ENCODE measurements at places on chromosomes 1 and 21. TPM values are rescaled to one million over a fixed set of nuclear protein-coding genes. Genes with fewer than 3 reads are reported as not detected.
A peak's percentile ranks its signal among the peaks of the same experiment; 100 is the strongest.

GRCh38 chr1:110686188-110686587, 11.4 kb upstream of the KCNA3 start:
- no peak overlapping the region for H3K27ac ChIP-seq
- DNase-seq, result peak; percentile 4
- H3K4me3 ChIP-seq, result no peak overlapping the region
- no peaks in the 10 kb centered on the region for H3K27me3 ChIP-seq
- H3K36me3 ChIP-seq, result no peaks in the 10 kb centered on the region
- peaks cover 8% of the 10 kb centered on the region for H3K4me1 ChIP-seq

The EPHB2 gene
- total RNA-seq, result not detected

GRCh38 chr1:229119161-229119560, 151.8 kb upstream of the RAB4A start:
- peaks cover 9% of the 10 kb centered on the region for H3K4me1 ChIP-seq
- no peaks in the 10 kb centered on the region for H3K36me3 ChIP-seq
- peaks cover 3% of the 10 kb centered on the region for H3K27me3 ChIP-seq
- no peak overlapping the region for H3K27ac ChIP-seq
- H3K4me3 ChIP-seq, result no peak overlapping the region

The DENND2C gene
- 2.2 TPM for total RNA-seq

DNA sequence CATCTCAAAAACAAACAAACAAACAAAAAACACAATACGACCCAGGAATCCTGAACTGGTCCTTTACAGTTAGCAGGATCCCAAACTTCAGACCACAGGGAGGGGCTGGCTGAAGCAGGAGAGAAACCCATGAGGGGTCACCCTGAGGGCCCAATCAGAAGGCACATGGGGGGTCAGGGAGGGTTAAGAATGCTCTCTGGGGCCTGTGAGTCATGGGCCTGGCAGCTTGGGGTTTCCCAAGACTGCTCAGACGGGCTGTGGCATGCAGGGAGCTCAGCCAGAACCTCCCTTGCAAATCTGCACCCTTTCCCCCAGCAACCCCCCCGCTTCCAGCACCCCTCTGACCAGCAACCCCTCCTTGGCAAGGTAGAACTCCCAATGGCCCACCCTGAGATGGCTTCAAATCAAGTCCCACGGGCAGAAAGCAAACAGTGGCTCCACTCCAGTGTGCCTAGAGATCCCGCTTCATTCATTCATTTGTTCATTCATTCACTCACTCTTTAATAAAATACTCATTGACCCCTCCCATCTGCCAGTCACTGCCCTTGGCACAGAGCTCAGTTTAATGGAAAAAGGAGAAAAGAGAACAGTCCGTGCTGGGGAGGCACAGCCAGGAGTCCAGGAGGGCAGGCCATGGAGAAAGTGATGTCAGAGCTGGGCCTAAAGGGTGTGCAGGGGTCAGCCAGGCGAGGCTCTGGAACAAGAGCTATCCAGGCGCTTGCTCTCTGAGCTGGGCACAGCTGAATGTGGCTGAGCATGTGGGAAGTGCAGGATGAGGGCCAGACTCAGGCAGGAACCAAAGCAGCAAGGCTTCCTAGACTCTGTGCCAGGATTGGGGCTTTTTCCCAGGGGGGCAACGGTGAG, 8.2 kb downstream of the UQCRHL start:
- H3K27ac ChIP-seq, result no peak overlapping the region
- H3K36me3 ChIP-seq, result no peaks in the 10 kb centered on the region
- H3K4me1 ChIP-seq, result peaks cover 17% of the 10 kb centered on the region
- peaks cover 13% of the 10 kb centered on the region for H3K27me3 ChIP-seq
- DNase-seq, result peak; percentile 44

The LGR6 gene
- total RNA-seq, result 0.22 TPM
